A172 (cell line): ENCODE measurements at places on chromosomes 1 and 21.

DNA sequence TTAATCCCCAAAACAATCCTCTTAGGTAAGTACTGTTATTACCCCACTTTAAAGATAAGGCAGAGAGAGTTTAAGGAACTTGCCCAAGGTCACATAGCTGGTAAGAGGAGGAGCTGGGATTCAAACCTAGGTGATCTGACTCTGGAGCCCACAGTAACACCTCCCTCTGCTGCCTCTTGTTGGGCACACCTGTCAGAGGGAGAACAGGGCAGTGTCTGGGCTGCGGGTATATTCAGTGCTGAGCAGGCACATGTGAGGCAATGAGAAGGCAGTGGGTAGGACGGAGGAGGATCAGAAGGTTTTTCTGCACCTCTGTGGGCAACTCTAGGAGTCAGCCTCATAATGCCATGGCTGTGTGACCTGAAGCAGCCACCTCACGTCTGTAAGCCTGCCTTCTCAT is 1.8 kb downstream of the HPCA start:
- DNase-seq: no peak

- no peak for DNase-seq
Measured at GRCh38 chr1:246800756-246801155, 76.5 kb downstream of the SCCPDH start.

GRCh38 chr21:41242238-41242829 is 74.3 kb upstream of the FAM3B start:
- no peak for DNase-seq

- peak; percentile 67 for DNase-seq
Measured at GRCh38 chr21:35231090-35231489, 182.0 kb upstream of the RUNX1 start.

DNA sequence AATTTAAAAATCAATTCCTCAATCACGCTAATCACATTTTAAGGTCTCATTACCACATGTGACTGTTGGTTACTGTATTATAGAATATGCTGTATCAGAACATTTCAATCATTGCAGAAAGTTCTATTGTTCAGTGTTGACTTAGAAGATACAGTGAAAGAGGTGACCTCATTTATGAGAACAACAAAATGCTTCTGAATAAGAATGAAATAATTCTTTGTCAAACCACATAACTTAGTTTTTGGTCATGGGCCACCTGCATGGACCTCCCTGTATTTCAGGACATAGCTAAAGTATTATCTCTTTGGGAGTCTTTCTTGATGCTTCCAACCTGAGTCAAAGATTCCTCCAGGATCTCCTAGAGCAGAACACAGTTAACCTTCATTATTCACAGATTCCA is 22.3 kb downstream of the MFSD2A start:
- DNase-seq: peak; percentile 57
